GM03348 (cell line): ENCODE measurements at places on chromosomes 7 and 10.

- DNase-seq = peak; percentile 41
Measured at GRCh38 chr7:115145512-115145911, 223.6 kb downstream of the MDFIC start.

DNA sequence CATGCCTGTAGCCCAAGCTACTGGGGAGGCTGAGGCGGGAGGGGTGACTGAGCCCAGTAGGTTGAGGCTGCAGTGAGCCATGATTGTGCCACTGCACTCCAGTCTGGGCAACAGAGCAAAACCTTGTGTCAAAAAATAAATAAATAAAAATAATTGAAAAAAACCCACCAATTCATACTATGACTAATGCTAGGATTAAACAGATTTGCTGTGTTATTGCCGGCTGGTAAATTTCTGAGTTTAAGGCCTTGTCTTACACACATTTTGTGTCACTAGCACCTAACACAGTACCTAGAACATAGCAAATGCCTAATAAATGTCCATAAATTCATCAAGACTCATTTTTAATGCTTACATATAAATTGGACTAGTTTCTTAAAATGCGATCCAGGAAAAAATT, 8.7 kb downstream of the ESYT2 start:
- DNase-seq = no peak

- no peak for DNase-seq
Measured at GRCh38 chr10:839550-840205, 91.8 kb downstream of the LARP4B start.

GRCh38 chr10:9209105-9209798, 1154.8 kb downstream of the GATA3 start:
- peak; percentile 59 for DNase-seq

- no peak for DNase-seq
Measured at GRCh38 chr7:84339306-84339705, 144.7 kb upstream of the SEMA3A start.

- no peak for DNase-seq
Measured at GRCh38 chr10:67770537-67770936, 67.5 kb downstream of the DNAJC12 start.

- peak; percentile 54 for DNase-seq
Measured at GRCh38 chr10:29926693-29927048, 132.7 kb downstream of the JCAD start.

DNA sequence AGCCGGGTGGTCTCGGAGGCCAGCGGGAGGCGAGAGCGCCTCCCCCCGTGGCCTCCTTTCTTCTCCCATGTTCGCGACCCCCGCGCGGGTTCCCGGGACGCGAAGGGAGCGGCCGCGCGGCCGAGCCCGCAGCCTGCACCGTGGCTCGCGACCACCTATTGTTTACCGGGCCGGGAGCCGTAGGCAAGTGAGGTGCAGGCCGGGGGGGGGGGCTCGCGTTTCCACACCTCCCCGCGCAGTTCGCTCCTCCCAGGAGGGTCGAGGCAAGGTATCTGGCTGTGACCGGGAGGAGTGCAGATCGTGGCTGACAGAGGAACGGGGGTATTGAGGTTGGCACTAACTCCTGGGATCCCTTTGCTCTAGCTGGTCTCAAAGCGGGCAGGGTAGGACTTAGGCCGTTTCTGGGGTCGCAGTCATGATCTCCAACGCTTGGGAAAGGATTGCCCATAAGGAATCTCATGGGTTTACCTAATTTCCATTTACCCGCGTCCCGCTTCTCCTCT, 734 bp downstream of the PTPN12 start:
- peak; percentile 50 for DNase-seq

DNA sequence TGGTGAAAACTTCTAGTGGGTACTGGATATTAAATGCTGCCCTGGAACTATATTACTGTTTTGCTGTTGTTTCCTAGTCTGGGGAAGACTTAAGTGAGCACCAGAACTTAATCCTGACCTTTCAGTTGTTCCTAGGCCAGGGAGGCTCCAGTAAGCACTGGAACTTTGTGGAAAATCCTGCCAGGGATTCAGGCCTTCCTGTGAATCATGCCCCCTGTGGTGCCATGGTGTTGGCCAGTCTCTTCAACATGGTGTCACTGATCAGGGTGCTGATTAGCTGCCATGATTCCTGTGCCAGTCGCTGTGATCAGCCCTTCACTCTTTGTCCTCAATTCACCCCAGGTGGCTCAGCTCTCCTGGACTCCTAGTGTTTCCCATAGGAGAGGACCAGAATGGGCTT, 8.5 kb upstream of the AOAH start:
- DNase-seq = no peak

DNA sequence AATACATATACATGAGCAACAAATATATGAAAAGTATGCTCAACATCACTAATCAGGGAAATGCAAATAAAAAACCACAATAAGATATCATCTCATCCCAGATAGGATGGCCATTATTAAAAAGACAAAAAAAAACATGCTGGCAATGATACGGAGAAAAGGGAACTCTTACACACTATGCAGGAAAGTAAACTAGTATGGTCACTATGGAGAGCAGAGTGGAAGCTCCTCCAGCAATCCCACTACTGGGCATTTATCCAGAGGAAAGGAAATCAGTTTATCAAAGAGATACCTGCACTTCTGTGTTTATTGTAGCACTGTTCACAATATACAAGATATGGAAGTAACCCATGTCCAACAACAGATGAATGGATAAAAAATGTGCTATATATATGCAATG, 217.5 kb downstream of the SDK1 start:
- DNase-seq = no peak

DNA sequence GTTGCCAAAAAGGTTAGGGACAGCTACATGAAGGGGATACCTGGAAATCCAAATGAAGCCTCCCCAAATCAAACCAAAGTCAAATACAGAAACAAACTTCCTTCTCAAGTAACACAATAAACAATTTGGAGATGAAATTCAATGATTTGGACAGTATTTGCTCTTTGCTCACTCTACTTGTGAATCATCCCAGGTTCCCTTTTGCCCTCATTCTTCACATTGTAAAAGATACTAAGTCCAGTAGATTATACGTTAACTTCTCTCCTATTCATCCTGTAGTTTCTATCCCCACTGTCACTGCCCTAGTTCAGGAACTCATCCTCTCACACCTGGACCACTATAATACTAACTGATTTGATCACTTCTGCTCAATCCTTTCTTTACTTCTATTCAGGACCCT, 28.3 kb downstream of the FZD1 start:
- DNase-seq = no peak

- DNase-seq = no peak
Measured at GRCh38 chr10:128070161-128070560, 56.1 kb downstream of the MKI67 start.

- no peak for DNase-seq
Measured at GRCh38 chr10:11894381-11895107, 71.4 kb downstream of the PROSER2 start.

GRCh38 chr10:114576716-114577115, 81.4 kb downstream of the ABLIM1 start:
- DNase-seq = no peak

DNA sequence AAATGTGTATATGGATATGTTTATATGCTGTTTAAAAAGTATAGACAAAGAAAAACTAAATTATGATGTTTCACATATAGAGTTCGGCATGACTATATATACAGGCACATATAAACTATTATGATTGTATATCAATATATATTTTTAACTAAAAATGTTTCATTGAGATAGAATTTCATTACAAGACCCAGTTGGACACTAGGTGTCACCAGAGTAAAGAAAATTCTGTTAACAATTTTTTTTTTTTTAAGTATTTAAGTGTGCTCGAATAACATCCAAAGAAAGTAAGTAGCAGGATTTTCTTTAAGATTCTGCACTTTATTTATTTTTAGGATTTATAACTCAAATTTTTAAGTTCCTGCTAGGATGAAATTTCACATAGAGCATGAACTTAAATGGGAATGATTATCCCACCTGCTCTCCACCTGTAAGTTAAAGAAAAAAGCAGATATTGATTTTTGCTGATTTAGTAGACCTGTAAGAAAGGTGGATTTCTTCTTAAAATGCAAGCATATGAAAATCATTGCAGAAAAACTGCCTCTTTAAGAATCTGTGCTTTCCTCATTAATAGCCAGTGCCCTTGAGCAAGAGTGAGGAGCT, 961.5 kb downstream of the PCDH15 start:
- DNase-seq = peak; percentile 13

- DNase-seq = no peak
Measured at GRCh38 chr10:35185260-35186034, 58.8 kb downstream of the CREM start.

DNA sequence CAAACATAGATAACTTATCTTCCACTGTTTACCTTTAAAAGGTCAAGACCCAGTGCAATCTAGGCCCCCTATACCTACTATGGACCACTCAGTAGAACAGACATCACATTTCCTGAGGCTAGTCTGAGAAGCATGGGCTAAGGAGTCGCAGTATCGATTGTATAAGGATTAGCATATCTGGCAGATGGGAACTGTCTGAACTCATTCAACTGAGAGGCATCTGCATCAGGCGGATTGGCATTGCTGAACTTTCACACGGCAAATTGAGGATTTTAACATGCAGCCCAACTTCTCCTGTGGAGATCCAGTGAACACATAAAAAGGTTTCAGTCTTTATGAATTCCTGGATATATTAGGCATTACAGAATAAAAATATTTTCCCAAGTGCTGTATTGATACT, 89.1 kb upstream of the LRGUK start:
- no peak for DNase-seq

DNA sequence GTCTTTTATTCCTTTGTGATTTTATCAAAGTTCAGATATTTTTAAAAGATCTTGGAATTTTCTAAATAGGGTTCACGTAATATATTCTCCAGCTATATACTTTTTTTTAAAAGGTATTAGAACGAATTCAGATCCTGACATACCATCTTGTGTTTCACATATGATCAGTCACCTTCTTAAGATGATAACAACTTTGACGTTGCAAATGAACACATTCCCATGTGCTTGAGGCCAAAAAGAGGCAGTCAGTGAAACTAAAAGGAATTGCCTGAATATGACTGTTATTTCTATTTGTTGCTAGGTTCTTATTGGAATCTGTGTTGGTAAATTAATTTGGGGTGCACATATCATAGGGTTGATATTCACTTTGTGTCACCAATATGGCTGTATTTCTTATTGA, 310.1 kb downstream of the MDFIC start:
- no peak for DNase-seq

GRCh38 chr7:21980926-21981500, 35.3 kb upstream of the CDCA7L start:
- no peak for DNase-seq

- DNase-seq = no peak
Measured at GRCh38 chr10:805620-806305, 116.3 kb upstream of the DIP2C start.

- DNase-seq = peak; percentile 6
Measured at GRCh38 chr7:21869785-21870402, 75.8 kb downstream of the CDCA7L start.

GRCh38 chr7:17660116-17660515, 280.2 kb downstream of the SNX13 start:
- peak; percentile 47 for DNase-seq

- peak; percentile 86 for DNase-seq
Measured at GRCh38 chr10:21336476-21337170, 188.9 kb downstream of the SKIDA1 start.

- peak; percentile 46 for DNase-seq
Measured at GRCh38 chr10:31803606-31804351, 124.9 kb downstream of the ARHGAP12 start.

- peak; percentile 75 for DNase-seq
Measured at GRCh38 chr10:135601-136464, 578 bp downstream of the ZMYND11 start.

GRCh38 chr7:44224974-44225565, 24.3 kb downstream of the YKT6 start:
- DNase-seq = no peak

DNA sequence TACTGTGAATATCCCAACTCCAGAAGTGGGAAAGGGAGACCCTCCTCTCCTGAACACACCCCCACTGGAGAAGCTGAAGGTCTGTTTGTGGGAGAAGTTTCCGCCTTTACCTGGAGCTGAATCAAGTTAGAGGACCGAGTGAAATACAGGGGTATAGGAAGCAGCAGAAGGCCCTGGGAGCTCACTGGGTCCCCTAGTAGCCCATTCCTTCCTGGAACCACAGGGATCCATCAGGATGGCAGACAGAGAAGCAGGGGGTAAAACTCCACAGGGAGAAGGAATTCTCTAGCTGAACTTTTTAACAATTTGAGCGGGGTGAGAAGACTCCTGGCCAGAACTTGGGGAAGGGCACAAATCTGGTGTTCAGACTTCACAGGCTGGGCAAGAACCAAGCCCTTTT, 275.8 kb downstream of the GRID1 start:
- no peak for DNase-seq

- DNase-seq = peak; percentile 18
Measured at GRCh38 chr7:42740408-42740807, 171.5 kb downstream of the C7orf25 start.

DNA sequence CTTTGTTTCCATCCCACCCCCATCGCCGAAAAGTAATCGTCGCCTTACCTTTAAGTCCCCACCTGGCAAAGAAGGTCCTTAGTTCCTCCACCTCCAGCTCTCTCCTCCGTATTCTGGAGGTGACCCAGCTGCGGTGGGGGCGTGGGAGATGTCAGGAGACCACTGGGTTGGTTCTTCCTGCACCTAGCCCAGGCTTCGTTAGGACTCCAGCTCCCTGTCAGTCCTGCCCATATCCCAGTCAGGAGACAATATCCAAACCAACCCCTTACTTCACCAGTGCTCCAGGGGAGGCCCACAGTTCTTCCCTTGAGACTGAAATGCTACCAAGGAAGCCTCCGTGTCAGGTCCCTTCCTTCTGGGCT, 693 bp downstream of the ADIRF start:
- DNase-seq = peak; percentile 12
